ENCODE measurements at places on chromosomes 3 and 15.

DNA sequence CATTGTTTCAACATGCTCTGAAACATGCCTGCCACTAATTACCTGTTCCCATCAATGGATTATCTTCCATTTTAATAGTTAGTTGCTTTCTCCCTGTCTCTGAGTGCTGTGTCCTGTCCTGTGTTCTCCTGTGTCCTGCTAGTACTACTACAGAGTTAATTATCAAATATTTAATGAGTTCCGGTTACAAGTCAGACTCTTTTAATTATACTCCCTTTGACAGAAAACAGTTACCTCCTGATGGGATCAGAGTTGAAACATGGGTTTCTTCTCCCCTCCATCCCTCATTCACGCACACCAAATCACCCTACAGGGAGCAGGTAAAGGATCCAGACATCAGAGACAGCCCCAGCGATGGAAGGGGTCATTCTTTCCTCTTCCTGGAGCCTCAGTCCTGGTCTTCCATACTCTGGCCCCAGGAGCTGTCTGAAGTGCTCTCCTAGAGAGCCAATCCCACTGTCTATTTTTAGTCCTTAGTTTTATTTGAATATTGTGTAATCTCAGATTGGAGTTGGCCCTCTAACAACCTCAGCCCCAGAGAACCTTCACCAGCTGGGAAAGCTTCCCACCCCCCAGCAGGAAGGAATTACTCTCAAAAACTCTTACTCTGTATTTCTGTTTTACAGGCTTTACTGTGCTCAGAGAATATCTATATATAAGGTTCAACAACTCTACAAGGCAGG, 137.0 kb upstream of the C2CD4B start:
- DNase-seq = no peak

GRCh38 chr3:60330107-60330506, 921.1 kb downstream of the FHIT start:
- DNase-seq = no peak

GRCh38 chr3:39272191-39272590, 7.6 kb downstream of the CX3CR1 start:
- no peak for DNase-seq

DNA sequence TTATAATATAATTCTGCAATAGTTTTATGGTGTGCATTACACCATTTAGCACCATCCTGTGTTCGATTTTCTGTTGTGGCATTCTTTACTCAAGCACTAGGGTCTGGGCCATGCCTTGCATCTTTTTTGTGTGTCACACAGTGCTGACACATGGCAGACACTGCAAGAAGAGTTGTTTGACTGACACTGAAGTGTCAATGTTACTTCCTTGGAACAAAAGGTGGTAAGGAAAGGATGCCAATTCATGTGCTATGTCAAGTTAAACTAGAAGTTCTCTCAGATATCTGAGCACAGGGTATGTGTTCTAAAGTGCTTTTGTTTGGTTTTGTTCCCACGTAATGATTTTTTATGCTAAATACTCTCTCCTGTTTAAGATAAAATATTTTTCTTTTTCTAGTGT, 102.5 kb upstream of the UNC13C start:
- DNase-seq = no peak

GRCh38 chr3:48082580-48083184, 66.5 kb upstream of the MAP4 start:
- no peak for DNase-seq

- DNase-seq = no peak
Observed at GRCh38 chr15:84938726-84939125, 42.9 kb upstream of the PDE8A start.

DNA sequence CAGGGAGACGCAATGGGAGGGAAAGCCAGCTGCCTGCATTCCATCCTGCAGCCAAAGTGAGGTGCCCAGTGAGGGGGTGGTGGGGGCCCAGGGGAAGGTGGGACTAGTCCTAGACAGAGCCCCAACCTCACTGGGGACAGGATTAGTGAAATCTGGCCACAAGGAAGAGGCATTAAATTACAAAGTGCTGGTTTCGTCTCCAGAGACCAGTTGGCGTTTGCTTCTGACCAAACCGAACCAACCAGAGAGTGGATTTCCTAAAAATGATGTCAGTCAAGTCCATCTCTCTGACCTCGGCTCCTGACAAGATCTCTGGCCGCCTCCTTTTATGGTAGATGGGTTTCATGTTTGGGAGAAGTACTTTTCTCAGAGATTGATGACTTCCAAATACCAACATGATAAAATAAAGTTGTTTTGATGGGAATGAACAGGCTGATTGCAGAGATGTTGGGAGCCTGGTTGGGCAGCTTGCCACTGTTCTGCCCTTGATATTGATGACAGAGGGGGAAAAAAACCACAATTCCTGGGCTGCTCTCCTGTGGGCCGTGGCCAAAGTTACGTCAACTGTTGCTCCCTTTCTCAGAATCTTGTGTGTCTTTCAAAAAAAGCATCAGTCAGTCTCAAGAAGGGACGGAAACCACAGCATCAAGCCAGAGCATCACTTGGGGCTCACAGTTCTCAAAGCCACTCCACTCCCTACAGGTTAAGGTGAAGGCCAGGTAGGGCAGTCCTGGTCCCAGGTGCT, 24.6 kb downstream of the ITGA11 start:
- DNase-seq = no peak

DNA sequence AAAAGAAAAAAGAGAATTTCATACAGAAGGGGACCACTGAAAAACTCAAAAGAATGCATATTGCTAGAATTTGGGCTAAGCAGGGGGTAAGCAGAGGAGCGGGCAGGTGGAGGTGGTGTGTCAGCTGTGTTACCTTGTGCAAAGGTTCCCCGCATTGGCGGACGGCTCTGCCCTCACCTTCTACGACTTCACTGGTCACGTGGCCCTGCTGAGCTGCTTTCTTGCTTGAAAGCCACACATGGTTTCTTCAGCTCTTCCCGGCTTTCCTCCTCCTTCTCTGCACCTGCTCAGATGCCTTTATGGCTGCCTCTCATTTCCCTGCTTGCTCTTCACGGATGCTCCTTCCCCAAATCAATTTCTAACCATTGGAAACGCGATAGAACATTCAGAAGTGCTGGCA, 30.5 kb downstream of the FAH start:
- DNase-seq = no peak

DNA sequence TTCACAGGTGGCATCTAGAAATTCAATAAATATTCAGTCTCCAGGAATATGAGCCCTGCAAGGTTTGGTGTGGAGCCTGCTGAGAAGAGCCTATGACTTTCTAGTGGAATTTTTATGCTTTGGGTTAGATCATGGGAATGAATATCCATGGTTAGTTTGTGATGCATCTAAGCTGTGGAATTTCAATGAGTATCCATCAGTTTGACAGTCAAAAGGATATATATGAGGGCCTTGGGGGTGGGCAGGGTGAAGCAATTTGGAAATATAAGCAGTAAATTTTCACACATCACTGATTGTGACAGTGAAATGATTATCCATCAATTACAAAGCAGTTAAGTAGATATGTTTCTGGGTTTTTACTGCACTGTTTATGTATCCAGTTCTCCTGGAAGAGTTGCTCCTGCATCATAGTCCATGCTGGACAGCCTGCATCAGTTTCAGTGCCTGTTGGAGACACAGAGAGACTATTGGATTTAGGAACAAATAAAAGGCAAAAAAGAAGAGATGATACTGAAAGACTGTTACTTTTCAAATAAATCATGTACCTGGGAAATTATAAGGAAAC, 530.8 kb downstream of the MFSD1 start:
- no peak for DNase-seq

DNA sequence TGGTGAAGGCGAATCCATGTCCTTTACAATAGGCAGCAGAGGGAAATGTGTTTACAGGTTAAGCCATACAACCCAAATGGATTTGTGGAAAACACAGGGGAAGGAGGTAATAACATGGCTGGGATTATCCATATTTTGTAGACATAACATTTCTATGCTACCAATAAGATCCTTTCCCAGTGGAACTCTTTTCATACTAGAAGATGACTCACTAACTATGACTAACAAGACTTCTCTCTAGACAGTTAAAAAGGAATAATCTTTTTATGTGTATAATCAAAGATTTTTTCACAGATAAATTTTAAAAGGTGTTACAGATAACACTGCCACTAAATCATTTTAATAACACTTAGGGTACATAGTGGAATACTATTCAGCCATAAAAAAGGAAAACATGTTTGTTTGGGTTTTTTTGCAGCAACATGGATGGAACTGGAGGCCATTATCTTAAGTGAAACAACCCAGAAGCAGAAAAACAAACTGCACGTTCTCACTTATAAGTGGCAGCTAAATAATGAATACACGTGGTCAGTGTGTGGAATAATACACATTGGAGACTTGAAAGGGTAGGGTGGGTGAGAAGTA, 39.6 kb downstream of the VPS13C start:
- no peak for DNase-seq

GRCh38 chr3:175941352-175941751, 1082.2 kb downstream of the NAALADL2 start:
- no peak for DNase-seq

DNA sequence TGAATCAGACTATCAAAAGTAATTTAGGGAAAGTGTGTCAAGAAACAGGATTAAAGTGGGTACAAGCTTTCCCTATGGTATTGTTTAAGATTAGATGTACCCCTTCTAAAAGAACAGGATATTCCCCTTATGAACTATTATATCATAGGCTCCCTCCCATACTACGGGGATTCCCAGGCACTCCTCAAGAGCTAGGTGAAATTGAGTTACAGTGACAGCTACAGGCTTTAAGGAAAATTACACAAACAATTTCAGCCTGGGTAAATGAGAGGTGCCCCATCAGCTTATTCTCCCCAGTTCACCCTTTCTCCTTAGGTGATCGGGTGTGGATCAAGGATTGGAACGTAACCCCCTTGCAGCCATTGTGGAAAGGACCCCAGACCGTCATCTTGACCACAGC, 240.8 kb upstream of the CNTN6 start:
- no peak for DNase-seq

DNA sequence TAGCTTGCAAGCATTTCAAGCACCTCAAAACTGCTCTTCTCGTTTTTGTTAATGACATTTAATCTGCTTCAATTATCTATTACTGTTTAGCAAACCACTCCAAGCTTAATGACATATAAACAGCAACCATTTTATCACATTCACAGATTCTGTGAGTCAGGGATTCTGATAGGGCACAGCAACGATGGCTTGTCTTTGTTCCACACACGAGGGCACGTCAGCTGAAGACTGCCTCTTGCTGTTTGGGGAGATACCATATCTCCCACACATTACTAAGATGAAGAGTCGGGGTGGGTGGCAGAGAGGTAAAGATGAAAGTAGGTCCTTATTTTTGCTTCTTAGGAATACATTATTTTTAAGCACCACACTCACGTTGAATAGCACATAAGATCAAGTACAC, 19.3 kb downstream of the CPOX start:
- no peak for DNase-seq

GRCh38 chr15:77034695-77035489, 36.0 kb downstream of the TSPAN3 start:
- DNase-seq = no peak

GRCh38 chr15:66573719-66574595, 8.2 kb upstream of the LCTL start:
- DNase-seq = no peak

DNA sequence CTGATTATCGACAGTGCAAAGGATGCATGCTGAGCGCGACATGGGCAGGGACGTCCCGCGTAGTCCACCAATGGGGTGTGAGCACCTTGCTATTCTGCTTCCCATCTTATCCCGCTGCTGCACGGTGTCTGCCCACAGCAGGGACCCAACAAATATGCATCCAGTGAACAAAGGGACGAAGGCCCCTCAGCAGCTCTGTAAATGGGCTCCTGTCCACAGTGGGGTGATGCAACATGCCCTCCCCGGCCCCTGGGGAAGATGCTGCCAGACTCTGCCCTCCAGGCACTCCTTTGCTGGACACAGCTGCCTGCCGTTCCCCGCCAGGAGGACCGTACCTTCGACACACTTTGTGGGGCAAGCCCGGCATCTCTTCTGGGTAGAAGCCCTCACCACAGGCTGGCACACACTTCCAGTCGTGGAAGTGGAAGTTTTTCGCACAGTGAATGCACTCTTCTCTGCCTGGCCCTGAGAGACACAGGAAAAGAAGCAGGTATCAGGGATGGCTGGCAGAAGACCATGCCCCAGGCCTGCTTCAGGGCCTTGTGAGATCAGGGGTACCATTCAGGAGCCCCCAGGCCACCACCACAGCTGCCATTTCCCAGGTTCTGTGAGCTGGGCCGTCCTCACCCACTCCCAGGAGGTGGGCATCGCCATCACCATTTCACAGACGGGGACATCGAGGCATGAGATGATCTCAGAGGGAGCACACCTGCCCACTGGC, 18.2 kb upstream of the SNRPA1 start:
- DNase-seq = no peak

DNA sequence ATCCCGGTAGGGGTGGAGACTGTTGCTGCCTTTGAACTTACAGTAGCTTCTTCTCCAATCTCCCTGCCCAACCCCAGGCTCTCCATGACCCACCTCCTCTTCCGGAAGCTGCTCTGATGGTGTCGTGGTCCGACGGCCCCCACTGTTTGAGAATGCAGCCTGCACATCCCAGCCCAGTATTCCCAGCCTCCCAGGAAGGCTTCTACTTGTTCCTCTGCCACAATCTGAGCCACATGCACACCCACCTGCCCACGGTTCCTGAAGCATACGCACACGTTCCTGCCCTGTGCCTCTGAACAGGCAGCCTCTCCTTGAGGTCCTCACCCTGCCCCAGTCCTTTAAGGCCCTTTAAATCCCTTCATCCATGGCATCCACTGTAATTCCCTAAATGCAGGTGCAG, 57.4 kb downstream of the ABTB1 start:
- no peak for DNase-seq

DNA sequence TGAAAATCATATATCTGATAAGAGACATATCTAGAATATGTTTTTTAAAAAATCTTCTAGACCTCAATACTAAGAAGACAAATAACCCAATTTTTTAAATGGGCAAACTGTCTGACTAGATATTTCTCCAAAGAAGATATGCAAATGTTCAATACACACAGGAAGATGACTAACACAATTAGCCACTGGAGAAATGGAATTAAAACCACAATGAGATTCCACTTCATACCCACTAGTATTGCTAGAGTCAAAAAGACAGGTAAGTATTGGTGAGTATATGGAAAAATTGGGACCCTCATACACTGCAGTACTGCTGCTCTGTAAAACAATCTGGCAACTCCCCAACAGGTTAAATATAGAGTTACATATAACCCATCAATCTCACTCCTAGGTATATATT, 33.1 kb upstream of the TOPAZ1 start:
- DNase-seq = no peak

DNA sequence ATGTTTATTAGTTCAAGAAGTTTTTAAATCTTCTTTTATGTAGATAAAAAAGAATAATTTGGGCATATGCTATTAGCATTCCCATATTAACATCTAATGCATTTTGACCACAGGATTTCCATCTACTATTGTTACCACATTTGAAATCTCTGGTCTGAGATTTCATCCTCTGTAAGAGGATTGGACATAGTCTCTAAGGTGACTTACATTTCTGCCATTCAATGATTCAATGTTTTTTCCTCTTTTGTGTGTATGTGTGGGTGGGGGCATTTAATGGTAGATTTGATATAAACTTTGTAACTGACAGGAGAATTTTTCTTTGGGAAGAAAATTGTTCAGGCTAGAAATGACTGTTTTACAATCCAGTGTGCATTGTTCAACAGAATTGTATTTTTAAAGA, 307.3 kb upstream of the RBMS3 start:
- peak; percentile 39 for DNase-seq

- no peak for DNase-seq
Observed at GRCh38 chr15:71802770-71803169, 7.6 kb upstream of the NR2E3 start.

GRCh38 chr3:46926039-46926438, 48.5 kb downstream of the PTH1R start:
- DNase-seq = no peak
